ENCODE measurements at places on chromosomes 7 and 10.

- no peak for DNase-seq
Observed at GRCh38 chr10:116997015-116997414, 8.0 kb downstream of the SHTN1 start.

DNA sequence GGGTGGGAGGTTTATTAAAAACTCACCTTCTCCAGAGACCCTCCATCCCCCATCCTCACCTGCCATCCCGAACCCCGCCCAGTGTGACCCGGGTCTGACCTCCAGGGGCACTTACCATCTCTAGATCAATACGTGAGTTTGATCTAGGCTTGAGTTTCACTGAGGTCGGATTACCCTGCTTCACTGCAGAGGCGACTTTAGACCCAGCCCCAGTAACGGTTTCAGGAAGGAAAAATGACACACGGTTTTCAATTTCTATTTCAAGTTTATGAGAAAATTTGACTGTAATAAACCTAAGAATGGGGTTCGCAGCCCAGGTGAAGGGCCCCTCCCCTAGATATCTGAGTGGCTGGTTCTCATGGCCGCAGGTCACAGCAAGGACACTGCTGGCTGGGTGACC is 33.1 kb downstream of the RCC1L start:
- no peak for DNase-seq

GRCh38 chr7:143485094-143485493 is 7.4 kb downstream of the TAS2R41 start:
- DNase-seq, result no peak

GRCh38 chr10:32943854-32944661 is 14.0 kb downstream of the ITGB1 start:
- DNase-seq, result no peak

DNA sequence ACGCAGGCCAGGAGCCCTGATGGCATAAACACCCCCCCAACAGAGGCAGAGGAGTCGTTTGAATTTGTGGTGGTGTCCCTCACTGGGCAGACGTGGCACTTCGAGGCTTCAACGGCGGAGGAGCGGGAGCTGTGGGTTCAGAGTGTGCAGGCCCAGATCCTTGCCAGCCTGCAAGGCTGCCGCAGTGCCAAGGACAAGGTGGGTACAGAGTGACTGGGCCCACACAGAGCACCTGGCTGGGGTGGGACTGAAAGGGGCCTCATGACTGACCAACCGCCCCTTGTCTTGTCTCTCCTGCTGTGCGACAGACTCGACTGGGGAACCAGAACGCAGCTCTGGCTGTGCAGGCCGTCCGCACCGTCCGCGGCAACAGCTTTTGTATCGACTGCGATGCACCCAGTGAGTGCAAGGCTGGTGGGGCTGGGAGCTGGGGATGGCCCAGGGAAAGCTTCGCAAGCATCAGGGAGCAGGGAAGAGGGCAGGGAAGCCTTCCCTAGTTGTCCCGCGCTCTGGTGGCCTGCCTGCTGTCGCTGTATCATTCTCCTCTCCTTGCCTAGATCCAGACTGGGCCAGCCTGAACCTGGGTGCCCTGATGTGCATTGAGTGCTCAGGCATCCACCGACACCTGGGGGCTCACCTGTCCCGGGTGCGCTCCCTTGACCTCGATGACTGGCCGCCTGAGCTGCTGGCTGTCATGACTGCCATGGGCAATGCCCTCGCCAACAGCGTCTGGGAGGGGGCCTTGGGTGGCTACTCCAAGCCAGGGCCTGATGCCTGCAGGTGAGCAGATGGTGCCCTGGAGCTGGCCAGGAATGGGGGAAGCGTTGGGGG is 25.4 kb downstream of the GBX1 start:
- no peak for DNase-seq

- no peak for DNase-seq
Observed at GRCh38 chr7:18059171-18059570, 31.5 kb upstream of the PRPS1L1 start.

DNA sequence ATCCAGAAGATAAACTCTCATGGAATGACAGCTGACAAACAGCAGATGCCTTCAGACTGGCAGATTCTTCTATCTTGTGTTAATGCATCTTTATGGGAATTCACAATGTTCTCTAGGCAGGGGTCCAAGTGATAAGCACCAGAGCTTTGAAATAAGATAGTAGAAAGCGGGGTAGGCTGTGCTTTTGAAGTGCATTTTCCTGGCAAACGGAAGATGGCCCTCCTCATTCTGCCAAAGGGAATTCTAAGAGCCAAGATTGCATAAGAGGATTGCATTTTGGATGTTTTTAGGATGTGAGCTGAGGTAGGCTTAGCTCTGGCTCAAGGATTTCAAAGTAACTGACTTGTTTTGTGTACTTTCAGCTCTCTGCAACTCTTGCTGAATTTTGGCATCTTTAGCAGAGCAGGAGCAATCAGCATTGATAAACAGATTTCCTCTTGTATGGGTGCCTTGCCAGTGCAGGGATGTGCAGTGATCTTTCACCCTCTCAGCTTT is 298.5 kb upstream of the KLF6 start:
- no peak for DNase-seq

DNA sequence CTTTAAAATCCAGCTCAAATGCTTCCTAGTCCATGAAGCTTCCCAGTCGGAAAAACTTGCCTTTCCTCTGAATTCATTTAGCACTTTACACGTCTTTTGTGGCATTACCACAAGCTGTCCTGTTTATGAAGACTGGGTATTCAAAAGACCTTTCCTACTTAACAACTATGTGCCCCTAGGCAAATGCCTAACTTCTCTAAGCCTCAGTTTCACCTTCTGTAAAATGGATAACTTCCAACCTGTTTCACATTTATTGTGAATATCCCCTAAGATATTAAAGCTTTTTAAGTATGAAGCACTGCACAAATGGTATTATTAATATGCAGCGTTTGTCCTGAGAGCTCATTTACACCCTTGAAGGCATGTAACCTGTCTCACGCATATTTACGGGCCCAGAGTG is 843 bp downstream of the CFAP70 start:
- DNase-seq, result no peak

DNA sequence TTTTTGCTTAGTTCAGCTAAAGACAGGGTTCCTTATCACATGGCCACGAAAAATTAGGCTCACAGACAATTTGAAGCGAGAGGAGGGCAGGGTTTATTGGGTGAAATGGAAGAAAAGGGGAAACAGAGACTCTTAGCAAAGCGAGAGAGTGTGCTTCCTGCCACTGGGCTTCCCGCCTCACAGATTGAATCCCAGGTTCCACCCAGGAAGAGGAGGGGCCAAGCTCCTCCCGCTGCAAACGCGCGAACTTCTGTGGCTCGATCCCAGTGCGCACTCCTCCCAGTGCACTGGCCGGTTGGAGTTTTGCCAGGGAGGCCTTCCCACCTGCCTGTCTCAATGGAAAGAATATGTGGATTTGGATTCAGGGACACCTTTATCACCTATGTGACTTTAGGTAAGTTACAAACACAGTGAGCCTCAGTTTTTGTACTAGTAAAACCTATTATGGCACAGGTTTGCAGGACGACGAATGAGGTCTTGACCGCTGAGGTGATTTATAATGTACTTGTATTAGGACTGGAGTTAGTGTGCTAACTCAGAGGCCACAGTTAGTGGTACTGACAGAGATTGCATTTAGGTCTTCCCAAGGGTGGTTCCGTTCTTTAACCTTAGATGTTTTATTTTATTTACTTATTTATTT is 48.5 kb upstream of the SP8 start:
- DNase-seq, result no peak

GRCh38 chr7:54091322-54091721 is 450.9 kb upstream of the VSTM2A start:
- DNase-seq, result no peak

GRCh38 chr7:66140924-66141323 is 26.3 kb downstream of the CRCP start:
- DNase-seq, result no peak

- no peak for DNase-seq
Observed at GRCh38 chr7:87216701-87217508, 2.6 kb downstream of the TMEM243 start.

- no peak for DNase-seq
Observed at GRCh38 chr7:128150223-128150865, 90.7 kb upstream of the LEP start.

GRCh38 chr10:42576338-42576737 is 62.0 kb downstream of the ZNF33B start:
- no peak for DNase-seq

GRCh38 chr7:156544919-156545715 is 95.5 kb upstream of the RNF32 start:
- DNase-seq, result no peak

DNA sequence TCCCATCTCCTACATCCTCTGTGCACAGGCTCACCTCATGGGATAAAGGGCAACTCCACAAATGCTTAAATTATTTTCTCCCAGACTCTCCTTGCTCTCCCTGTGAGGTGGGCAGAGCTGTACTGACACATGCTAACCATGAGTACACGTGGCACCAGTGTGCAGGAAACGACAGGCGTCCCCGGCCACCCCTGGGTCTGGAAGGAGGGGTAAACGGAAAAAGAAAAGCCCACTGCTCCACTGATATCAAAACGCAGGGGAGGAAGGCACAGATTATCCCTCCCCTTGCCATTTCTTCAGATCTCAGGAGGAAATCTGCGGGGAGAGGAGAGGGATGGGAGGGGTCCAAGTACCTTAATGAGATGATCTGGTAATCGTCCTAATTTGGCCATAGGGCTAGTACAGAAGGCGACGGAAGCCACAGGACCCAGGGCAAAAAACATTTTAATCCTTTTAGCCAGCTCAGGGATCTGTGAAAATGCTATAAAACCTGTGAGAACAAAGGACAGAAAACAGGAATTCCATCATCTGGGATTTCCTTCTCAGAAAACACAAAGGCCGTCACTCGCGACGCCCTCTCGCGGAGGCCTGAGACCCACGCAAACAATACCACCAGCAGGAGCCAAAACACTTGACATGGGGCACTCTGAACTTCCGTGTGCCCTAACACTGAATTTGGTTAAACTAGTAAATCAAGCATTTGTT is 17.8 kb upstream of the CH25H start:
- DNase-seq, result no peak

- DNase-seq, result no peak
Observed at GRCh38 chr7:99170730-99171074, 26.8 kb upstream of the SMURF1 start.

DNA sequence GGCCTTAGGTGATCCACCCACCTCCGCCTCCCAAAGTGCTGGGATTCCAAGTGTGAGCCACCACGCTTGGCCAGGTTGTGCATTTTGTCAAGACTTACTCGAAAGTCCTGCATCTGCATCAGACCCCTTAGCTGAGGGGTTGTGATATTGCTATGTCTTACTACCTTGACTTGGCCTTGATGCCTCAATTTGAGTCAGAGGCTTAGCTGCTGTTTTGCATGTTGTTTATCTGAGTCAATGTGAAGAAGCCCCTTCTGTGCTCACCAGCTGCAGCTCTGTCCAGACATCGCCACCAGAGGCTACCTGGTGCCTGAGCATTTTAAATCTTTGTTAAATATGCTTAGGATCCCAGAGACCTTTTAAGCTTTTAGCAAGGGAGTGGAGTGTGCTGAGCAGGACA is 18.1 kb downstream of the UBE2D4 start:
- DNase-seq, result no peak

GRCh38 chr7:95330961-95331337 is 6.6 kb upstream of the PON1 start:
- DNase-seq, result no peak

- DNase-seq, result no peak
Observed at GRCh38 chr7:131031099-131031868, 296.4 kb upstream of the MKLN1 start.

- peak; percentile 33 for DNase-seq
Observed at GRCh38 chr10:47384148-47384921, at the start of gene ZNF488. ZNF488 (minus strand) TSS chr10:47384293; CDS start chr10:47368829, 15,464 bp downstream.

DNA sequence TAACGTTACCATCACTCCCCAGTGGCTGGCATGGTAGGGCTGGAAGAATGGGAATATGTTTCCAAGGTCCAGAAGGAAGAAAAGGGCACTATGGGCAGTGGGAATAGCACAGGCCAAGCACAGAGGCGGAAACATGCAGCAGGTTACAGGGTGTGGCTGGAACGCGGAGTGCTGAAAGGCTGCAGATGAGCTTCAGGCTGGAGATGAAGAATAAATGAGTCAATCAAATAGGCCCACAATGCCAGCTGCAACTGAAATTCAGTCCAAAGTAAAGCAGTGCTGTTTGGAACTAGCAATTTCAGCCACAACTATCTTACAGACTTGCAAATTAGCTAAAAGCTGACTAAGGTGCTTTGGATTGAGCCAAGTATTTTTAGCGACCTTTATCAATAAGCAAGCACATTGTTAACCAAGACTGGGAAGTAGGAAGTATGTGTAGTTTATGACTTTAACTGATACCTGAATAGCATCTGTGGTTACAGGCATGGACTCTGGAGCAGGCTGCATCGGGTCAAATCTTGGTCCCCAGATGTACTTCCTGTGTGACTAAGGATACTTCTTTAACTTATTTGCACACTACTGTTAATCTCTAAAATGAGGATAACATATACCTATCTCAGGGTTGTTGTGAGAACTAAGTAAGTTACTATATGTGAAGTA is 77.5 kb upstream of the CTTNBP2 start:
- no peak for DNase-seq

GRCh38 chr10:11017000-11017569 is 587 bp upstream of the CELF2 start:
- DNase-seq, result no peak

DNA sequence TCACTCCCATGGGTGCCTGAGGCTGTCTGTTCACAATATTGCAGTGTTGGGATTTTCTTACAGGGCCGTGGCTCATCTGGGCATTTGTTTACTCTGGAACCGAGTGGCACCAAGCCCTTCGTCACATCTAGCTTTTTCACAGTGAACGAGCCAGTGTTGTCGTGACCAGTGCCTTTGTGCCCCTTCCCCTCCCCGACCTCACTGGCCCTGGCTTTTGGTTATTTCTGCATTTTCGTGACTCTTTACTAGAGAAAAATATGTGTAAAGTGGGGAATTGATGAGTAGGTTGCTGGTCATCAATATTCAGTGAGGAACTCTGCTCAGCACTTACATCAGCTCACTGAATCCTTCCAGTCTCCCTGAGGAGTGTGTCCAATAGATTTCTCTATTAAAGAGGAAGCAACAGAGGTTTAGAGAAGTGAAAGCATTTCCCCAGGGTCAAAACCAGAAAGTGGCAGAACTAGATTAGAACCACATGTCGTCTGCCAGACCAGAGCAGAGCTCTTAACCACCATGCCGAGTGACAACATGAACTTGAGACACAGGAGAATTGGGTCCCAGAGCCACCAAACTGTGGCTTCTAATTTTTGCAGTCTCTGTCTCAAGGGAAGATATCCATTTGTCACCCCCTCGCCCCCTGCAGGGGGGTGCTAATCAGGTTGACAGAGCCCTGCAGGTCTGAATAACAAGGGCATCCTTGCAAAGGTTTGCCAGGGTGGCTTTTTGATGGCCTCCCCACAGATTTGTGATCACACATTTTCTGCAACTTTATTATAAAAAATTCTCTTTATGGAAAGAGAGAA is 125.3 kb downstream of the CHN2 start:
- DNase-seq, result no peak

- DNase-seq, result no peak
Observed at GRCh38 chr10:132374176-132374575, 22.8 kb upstream of the PWWP2B start.

DNA sequence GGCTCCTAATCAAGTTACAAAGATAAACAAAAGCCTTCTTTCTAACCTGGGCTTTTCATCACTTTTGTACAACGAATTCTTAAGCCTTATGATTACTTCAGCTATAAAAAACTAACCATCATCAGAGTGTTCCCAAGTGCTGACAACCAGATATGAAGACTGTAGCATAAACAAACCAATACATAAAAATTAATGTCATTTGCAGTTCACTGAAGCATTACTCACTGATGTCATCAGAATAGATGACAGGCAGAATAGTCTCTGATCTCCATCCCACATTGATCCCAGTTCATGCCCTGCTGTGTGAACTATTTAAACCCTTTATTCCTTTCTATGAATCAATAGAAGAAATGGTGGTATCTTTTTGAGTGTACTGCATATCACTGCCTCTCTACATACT is 84.4 kb downstream of the DNAJC1 start:
- DNase-seq, result no peak

Data from activated T-helper 1 cell treated with anti-CD3 and anti-CD28 coated beads, Interleukin-2, amount 50 U/mL, for 16 hours (primary cell).